Posterior vena cava (tissue), 2 donors: ENCODE measurements at places on chromosomes 6 and 20. TPM values are rescaled to one million over a fixed set of nuclear protein-coding genes. Genes with fewer than 3 reads are reported as not detected.
A peak's percentile ranks its signal among the peaks of the same experiment; 100 is the strongest.

DNA sequence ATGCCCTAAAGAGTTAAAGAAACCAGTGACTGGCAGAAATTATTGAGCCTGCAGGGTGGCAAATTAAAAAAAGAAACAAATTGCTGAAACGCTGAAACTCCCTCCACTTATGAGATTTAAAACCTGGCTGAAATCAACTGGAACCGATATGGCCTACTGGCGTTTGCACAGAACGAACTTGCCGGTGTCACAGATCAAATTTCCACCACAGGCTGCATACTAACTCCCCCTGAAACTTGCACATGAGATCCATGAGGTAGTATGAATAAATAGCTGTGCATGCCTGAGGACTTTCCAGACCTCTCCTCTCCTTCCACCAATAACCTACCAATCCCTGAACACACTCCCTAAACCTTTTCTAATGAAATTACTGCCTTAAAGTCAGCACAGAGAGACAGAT, 150.4 kb downstream of the RNGTT start:
- no peak for DNase-seq

Gene OTOR
- not detected for total RNA-seq

Gene STX11
- total RNA-seq: 7.0 TPM

DNA sequence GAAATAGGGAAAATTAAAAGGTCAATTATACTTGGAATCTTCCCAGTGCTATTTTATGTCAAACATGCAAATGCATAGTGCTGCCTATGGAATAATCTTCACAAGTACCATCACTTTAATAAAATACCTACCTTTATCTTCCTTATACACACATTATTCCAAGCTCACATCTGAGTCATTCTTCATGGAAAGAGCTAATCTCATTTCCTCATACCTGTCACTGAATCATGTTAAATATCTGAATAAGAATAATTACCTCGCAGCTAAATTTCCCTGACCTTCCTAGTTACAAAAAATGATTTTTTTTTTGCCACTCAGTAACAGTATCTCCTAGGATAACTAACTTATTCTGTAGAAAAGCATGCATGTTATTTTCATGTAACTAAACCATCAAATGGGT, 661.4 kb upstream of the HS3ST5 start:
- DNase-seq: no peak

Gene YIPF3
- total RNA-seq: 54.6 TPM

Gene COL21A1
- 13.2 TPM for total RNA-seq

Gene MUCL3
- not detected for total RNA-seq

Gene SPATA25
- 9.6 TPM for total RNA-seq

Gene PI3
- not detected for total RNA-seq

Gene C6orf52
- total RNA-seq: not detected

DNA sequence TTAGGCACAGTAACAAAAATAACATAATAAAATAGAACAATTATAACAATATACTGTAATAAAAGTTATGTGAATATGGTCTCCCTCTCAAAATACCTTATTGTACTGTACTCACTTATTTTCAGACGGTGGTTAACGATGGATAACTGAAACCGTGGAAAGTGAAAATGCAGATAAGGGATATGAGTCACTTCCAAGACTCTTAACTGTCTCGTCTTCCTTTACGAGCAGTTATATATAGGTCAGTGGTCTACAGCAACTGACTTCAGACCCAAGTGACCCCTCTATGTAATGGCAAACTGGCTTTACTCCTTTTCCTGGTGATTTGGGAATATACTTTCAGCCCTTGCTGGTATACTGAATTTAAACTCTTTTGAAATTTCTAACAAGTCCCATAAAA, 261.4 kb downstream of the SLC35F1 start:
- no peak for DNase-seq

GRCh38 chr20:35625584-35626385, 10.2 kb downstream of the SPAG4 start:
- no peak for DNase-seq

- no peak for DNase-seq
These were observed 1009.3 kb downstream of the GRIK2 start for GRCh38 chr6:102402635-102403329.

GRCh38 chr20:51769976-51770615, 1.9 kb upstream of the ATP9A start:
- DNase-seq: peak; percentile 50
